ENCODE measurements at places on chromosomes 13 and 19.

- no peak for DNase-seq
Measured at GRCh38 chr19:17091758-17092333, 16.3 kb downstream of the MYO9B start.

DNA sequence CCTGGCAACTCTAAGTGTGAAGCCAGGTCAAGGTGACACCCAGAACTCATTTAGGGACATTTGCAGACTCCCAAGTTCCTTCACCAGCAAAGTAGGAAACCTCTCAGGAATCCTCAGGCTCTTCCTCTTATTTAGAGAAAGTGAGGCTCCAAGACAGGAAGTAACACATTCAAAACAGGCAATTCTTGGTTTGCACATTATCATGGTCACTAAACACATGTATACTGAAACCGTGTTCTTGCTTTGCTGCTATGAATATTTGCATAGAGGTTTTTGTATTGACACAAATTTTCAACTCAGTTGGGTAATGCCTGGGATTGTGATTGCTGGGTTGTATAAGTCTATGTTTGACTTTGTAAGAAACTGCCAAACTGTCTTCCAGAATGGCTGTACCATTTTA is 13.2 kb upstream of the URI1 start:
- DNase-seq = no peak

GRCh38 chr13:112648101-112648500 is 41.7 kb upstream of the ATP11A start:
- DNase-seq = no peak

GRCh38 chr13:80116107-80116506 is 224.8 kb downstream of the SPRY2 start:
- DNase-seq = no peak

DNA sequence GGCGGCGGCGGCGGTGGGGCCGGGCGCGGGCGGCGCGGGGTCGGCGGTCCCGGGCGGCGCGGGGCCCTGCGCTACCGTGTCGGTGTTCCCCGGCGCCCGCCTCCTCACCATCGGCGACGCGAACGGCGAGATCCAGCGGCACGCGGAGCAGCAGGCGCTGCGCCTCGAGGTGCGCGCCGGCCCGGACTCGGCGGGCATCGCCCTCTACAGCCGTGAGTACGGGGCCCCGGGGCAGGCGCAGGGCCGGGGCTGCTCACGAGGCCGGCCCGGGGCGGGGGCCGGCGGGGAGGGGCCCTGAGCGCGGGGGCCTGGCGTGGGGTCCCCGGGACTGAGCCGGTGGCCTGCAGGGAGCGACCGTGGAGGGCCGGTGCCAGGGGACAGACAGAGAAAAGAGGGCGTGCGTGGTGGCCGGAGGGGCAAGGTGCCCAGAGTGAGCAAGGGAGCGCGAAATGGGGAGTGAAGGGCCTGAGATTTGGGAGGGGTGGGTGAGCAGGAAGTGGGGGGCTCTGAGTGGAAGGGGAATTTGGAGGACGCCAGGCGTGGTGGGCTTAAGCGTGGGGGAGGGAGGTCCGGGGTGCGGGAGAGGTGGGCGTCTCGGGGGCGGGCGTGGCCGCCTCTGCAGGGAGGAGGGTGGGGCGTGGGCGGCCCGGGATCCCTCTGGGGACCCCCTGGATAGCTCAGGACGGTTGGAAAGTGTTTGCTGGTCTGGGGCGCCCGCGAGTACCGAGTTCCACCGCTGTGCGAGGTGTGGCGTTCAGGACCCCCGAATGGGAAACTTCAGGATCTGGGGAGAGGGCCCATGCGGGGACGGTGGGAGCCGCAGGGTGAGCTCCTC is 575 bp downstream of the CARM1 start:
- no peak for DNase-seq

DNA sequence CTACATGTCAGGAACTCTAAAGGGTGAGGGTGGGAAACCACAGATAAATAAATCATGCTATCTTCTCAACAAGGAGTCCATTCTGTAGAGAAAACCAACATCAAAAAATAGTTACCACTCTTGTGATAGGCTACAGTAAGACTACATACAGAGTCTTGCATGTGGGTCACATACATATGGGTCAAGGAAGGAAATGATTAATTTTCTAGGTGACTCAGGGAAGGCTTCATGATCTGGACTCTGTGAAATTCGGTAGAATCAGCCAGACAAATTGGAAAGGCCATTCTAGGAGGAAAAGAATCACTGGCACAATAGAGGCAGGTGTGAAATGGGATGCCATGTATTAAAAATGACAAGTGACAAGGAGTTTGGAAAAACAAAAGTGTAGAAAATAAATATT is 638.9 kb downstream of the LIG4 start:
- DNase-seq = no peak

DNA sequence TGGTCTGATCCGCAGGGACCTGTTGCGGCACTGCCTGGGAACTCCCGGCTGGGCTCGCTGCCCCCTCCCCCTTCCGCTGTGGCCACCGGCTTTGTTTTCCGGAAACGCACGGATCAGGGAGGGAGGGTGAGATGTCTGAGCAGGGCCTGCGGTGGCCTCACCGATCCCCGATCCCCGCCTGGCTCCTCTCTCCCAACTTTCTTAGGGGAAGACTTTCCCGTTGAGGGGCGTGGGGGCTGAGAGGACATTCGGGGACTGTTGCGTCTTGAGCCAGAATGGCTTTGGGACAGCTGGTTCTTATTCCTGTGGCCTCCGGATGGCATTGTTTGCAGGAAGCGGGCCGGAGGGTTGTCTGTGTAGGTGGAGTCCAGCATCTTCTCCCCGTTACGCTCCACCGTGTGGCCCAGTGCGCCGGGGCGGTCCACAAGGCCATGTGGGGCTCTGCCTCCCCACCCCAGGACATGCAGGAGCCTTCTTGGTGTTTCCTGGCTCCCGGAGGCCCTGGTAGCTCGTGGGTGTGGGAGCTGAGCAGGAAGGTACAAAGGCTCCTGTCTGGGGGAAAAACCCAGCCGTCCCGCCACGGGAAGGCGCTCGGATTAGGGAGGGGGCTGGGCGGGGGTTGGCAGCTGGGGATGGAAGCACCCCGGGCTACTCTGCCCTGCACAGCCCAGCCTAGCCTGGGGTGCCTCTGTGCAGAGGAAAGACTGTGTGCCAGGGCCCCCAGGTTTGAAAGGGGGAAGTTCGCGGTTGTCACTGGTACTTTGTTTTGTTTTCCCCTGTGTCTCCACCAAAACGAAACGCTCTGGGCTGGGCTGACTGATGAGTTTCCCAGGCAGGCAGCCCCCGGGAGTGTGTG is 1.3 kb downstream of the CSNK1G2 start:
- DNase-seq = peak; percentile 58

GRCh38 chr13:30735025-30735871 is at the start of gene ALOX5AP:
Gene ALOX5AP (plus strand): TSS chr13:30735543. CDS start chr13:30735606, 63 bp downstream.
- DNase-seq = no peak
